ENCODE measurements at places on chromosomes 2 and 18.

DNA sequence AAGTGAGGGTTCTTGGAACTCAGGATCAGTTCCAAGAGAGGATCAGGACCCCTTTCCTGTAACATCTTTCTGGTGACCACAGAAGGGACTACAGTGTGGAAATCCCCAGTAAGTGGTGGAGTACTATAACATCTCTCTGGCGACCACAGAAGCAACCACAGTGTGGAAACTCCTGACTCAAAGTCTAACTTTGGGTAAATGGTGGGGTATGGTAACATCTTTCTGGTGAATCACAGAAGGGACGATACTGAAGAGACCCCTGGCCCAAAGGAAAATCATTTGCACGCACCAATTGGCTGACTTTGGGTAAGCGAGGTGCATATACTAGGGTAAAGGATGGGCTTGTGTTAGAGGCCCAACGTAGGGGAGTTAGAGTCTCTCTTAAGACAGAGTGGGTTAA, 56.3 kb upstream of the GULP1 start:
- DNase-seq, result no peak

- DNase-seq, result no peak
Measured at GRCh38 chr18:48754993-48755473, 195.7 kb downstream of the SMAD7 start.

GRCh38 chr2:76667821-76668271, 854.3 kb downstream of the LRRTM4 start:
- no peak for DNase-seq

- no peak for DNase-seq
Measured at GRCh38 chr2:8538931-8539621, 142.8 kb upstream of the ID2 start.

DNA sequence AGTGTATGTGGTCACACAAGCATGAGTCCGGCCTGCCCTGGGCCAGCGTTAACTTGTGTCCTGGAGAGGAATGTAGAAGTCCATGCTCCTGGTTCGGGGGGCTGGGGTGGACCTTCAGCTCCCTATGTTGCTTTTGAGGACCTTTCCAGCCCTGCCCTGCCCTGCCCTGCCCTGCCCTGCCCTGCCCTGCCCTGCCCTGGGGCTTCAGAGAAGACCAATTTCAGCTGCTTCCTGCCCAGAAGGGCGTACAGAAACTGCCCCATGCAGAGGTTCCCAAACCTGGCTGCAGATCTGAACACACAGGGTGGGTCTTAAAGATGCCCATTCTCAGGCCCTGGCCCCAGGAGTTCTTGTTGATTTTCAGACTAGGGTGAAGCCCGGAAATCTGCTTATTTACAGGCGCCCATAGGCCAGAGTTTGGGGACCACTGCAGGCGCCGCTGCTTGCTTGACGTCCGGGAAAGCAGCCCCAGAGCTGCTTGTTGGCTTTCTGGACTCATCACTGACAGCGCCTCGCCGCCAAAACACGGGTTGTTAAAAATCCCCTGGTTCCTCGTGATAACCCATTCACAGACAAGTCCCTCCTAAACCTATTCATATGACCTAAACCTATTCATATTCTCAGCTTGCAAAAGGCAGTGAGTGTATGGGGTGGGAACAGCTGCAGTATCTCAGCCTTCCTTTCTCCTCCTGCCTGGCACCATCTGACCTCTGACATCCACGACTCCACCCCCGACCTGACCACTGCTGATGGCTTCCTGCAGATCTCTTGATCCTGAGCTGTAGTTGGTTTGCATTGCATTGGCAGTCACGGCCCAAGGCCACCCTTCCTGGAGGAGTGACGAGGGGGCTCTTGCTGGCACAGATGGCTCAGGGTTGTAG, 198.3 kb downstream of the GLI2 start:
- no peak for DNase-seq

GRCh38 chr2:60565472-60565871, 12.0 kb upstream of the BCL11A start:
- peak; percentile 43 for DNase-seq

DNA sequence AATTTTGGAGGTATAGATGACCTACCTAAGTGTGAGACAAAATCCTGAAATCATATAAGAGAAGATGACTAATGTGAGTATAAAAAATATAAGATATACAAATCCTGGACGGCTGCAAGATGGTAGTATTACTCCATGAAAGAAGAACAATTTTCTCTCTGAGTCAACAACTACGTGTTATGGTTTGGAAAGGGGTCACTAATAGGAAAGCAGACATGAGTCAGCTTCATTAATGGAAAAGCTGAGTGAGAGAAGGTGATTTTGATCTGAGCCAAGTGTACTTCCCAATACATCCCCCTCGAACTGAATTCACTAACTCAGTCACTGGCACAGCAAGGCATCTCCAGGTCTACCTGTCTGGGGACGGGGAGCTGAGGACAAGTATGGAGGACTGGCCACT, 20.1 kb upstream of the SELENOI start:
- DNase-seq, result no peak

DNA sequence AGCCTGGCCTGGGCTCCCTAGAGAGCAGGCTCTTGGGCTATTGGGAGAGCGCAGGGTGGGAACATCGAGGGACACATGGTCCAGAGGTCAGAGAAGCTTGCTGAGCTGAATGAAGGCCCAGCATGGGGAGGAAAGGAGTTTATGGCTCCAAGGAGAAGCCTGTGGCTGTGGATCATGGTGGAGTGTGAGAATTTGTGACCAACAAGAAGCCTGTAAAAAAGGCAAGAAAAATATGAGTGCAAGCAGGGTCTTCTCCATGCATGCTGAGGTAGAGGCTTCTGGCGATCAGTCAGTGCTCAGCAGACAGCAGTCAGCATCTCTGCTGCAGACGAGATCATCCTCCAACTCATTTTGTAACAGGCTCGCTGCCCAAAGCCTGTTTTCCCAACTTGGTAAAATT, 1.3 kb upstream of the SCYGR3 start:
- no peak for DNase-seq

DNA sequence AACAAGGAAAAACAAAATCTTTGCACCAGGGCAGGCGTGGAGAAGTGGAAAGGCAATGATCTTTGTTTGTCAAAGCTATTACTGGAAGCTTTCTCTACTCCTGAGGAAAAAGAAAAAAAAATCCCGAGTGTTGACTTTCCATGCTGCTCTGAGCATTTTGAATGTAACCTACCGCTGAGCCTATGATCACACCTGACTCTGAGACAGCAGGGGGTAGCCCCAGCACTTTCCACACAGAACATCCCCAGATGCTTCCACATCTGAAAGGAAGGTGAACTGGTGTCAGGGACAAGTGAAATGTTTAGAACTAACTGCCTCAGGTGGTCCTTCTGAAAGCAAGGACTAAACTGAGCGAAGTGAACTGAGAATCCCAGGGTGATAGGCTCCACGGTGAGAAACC, 1315.1 kb upstream of the DDX18 start:
- no peak for DNase-seq

- DNase-seq, result peak; percentile 89
Measured at GRCh38 chr2:157404363-157404762, 39.5 kb downstream of the CYTIP start.

GRCh38 chr2:188078534-188078933, 213.1 kb upstream of the GULP1 start:
- DNase-seq, result no peak

DNA sequence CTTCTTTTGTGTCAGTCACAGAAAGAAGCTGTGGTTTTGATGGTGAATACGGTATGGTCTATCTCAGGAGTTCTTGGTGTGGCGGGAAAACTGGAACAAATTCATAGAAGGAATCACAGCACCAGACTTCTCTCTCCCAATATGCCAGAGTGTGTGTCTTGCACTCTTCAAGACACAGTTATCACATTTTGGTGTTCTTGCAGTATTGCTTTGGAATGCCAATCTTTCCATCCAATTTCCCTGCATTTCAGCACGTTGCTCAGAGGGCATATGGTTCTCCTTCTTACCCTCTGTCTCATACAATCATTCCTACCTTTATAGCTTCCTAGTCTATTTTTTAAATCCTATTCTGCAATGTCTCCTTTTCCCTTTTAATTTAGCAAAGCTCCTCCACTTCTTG, 216.3 kb downstream of the TMEM182 start:
- no peak for DNase-seq

GRCh38 chr2:47243596-47244323, 88.7 kb upstream of the STPG4 start:
- no peak for DNase-seq

DNA sequence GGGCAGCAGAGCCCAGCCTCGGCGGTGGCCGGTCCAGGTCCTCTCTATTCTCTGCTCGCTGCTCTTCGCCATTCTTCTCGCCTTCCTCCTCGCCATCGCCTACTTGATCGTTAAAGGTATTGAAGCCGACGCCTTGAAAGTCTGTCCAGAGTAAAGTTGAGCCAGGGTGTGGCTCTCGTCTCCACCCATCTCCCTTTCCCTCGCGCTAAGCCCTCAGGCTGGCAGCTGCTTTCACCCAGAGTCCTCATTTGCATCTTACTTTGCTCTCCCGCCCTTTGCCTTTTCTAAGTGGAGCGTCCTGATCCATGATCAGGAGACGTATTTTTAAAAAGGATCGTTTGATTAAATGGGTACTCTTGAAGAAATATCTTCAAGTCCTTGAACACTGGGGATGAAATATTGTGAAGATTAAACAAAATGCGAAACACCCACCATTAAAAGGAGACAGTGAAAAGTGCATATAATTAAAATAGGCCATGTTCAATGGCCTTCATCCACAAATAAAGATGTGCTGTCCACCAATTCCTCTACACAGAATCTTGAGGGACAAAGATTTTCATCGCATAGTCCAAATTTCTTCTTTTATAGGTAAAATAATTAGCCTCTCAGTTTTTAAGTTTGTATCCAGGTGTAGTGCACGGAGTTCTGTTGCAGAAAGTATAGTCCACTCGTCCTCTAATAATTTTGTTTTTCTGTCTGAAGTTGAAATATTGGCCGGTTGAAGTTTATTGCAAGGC, 657 bp downstream of the ARL6IP6 start:
- DNase-seq, result no peak

DNA sequence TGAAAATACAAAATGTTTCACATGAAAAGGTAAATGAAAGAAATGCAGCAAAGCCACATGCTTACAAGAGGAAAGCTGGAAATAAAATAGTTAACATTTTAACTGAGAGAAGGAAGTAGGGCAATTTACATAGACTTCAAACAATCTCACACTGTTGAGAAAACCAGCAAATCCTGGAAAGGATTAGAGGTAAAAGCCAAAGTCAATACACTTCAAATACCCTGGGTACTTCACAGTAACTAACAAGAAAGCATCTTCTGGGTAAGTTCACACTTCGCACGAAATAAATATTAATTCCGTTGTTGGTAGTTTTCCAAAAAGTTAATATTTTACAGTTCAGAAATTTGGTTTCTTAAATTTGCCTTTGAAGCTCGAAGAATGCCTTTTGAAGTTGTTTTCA, 3.5 kb upstream of the ERICH2 start:
- no peak for DNase-seq

GRCh38 chr2:231542136-231542535, 11.9 kb upstream of the NMUR1 start:
- DNase-seq, result no peak

DNA sequence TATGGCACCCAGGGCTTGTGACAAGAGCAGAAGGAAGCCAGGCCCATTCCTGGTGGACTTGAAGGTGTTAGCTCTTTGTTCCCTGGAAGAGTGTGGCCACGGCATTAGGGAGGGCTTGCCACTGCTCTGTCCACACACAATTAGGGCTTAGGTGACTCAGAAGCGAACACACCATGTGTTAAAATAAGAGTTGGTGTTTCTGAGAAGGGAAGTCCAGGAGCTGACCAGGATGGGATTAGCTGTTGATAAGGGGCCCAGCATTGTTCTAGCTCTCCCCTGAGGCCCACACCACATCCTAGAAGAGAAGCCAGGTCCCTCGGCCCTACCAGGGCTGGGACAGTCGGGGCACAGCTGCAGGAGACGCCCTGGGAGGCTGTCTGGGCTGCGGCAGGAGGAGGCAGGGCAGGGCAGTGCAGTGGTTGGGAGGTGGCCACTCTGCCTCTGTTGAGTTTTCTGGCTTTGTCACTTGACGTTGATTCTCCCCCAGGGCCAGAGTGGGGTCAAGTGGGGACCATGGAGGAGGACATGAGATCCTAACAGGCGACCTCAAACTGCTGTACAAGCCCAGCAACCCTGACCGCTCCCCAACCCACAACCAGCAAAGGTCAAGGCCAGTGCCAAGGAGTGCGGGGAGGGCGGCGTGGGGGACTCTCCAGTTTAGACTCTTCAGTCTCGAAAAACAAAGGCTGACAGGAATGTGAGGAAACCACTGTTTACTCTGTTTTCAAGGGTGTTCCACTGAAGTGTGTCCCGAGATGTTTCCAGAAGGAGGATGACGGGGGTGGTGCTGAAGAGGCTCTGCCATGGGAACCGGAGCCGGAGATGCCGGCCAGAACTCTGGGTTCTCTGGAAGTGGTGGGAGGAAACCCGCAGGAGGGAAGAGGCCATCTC, 16.8 kb downstream of the GNLY start:
- no peak for DNase-seq

DNA sequence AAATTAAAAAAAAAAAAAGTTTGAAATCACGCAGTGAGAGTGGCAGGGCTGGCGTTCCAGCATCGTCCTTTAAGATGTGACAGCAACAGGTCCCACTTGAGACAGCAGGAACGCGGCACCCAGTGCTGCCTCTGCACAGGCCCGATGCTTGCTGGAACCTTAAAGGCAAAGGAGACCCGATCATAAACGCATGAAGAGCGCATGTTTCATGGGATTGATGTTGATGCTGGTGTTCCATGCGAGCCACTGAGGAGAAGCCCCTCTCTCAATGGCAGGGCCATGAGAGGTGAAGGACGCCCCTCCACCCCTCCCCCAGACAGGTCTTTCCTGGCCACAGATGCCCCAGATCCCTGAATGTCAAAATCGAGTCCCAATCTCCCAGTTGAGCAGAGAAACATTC, 17.9 kb upstream of the ALPI start:
- DNase-seq, result no peak

DNA sequence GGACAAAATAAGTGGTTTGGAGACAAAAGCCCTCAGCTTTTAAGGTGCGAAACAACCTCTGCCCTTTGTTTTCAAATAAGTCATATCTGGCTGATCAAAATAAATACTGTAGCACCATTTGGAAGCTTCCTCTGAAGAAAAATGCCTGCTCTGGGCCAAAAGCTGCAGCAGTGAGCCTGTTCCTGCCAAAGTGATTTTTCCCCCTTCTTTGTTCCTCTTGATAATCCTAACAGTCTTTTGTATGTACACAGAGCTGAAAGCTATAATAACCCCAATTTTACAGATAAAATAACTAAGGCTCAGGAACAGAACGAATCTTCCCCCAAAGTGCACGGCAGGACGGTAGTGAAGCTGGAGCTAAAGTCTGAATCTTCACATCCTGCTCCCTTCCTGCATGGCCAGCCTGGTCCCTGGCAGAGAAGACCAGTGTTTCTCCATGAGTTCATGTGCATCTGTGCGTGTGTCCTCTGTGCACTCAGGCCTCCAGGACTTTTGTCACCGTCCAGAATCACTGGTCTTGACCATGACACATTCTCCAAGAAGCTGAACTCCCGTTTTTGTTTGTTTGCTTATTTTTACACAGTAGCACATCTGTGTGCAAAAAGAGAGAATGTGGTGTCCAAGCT, 2114.1 kb upstream of the PIK3C3 start:
- DNase-seq, result no peak

All from naive B cell (primary cell).